Daoy (cell line): ENCODE measurements at places on chromosomes 1 and 21. TPM values are rescaled to one million over a fixed set of nuclear protein-coding genes. Genes with fewer than 3 reads are reported as not detected.

GRCh38 chr1:156276532-156276931 lies 6.1 kb downstream of the SMG5 start:
- no peak for DNase-seq

DNA sequence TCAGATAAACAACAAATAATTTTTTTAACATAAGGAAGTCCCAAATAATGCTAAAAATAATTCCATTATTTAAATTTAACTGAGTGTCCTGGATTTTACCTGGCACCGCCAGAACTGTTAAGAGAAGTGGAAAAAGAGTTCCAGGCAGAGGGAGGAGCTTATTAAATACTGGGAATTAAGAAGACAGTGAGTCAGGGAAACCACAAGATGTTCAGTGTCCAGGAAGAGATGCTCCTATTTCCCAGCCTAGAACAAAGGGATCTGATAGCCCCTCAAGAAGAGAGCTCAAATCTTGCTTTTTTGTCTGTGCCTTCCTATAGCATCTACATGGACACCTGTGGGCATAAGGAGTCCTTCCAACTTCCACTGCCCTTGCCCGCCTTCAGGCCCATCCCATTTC lies 85.9 kb downstream of the PGM1 start:
- DNase-seq: no peak

DNA sequence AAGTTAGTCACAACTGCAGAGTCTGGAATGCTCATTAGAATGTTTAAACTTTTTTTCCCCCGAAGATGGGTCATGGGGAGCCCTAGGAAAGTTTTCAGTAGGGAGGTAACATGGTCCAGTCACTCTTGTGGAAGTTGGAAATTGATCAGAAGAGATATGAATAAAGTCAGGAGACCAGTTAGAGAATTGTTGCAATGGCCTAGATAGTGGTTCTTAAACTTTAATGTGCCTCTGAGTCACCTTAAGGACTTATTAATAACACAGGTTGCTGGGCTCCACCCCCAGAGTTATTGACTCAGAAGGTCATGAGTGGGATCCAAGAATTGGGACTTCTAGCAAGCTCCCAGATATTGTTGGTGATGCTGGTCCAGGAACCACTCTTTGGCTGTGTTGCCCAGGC lies 3.2 kb upstream of the TFAP2E start:
- DNase-seq: no peak

DNA sequence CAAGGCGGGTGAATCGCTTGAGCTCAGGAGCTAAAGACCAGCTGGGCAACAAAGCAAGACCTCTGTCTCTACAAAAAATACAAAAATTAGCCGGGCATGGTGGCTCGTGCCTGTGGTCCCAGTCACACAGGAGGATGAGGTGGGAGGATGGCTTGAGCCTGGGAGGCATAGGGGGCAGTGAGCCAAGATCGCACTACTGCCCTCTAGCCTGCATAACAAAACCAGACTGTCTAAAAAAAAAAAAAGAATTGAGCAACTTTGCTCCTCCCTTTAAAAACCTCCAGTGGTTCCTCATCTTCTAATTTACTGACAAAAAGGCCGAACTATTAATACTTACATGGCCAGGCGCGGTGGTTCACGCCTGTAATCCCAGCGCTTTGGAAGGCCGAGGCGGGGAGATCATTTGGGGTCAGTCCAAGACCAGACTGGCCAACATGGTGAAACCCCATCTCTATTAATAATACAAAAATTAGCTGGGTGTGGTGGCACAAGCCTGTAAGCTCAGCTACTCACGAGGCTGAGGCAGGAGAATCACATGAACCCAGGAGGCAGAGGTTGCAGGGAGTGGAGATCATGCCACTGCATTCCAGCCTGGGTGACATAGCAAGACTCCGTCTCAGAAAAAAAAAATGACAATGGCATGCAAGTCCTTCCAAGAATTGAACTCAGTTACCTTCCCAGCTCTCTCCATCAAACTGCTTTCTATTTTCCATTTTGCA lies 4.4 kb downstream of the ACBD3 start:
- peak; percentile 82 for DNase-seq

DNA sequence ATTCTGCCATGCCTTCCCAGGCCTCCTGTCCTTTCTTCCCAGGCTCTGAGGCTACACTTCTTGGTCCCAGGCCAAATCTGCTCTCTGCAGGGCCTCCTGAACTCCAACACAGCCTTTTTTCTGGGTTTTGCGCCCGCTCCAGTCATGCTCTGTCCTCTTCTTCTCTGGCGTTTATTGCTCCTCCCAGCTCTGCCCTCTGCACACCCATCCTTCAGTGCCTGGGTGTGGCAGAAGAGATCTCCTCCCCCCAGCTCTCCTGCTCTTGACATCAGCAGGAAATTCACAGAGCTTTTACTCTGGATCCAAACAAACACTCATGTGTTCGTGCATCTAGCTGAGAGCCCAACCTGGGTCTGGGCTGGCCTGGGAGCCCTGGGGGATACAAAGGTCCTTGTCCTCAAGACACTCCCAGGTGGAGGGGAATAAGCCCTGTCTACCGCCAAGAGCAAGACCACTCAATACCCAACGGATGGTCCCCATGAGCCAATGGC lies 22.9 kb upstream of the EPS8L3 start:
- DNase-seq: peak; percentile 49

GRCh38 chr21:44916965-44917364 lies 3.7 kb downstream of the ITGB2 start:
- DNase-seq: peak; percentile 48

DNA sequence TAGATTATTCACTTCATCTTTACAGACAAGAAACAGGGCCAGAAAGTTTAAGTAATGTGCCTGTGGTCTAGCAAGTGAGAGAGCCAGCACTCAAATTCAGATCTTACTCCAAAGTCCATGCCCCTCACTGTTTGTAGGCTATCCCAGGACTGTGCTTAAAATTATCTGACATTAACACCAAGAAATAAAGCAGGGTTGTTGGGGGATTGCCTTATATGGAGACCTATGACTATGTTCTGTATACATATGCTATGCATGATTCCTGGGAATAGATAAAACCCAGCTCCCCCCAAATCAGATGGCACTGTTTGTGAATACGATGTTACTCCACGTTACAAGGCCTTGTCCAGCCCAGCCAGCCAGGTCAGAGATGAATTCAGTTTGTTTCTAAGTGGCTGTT lies 131.6 kb upstream of the HOOK1 start:
- no peak for DNase-seq

GRCh38 chr1:99727575-99728185 lies 38.8 kb downstream of the FRRS1 start:
- peak; percentile 90 for DNase-seq

DNA sequence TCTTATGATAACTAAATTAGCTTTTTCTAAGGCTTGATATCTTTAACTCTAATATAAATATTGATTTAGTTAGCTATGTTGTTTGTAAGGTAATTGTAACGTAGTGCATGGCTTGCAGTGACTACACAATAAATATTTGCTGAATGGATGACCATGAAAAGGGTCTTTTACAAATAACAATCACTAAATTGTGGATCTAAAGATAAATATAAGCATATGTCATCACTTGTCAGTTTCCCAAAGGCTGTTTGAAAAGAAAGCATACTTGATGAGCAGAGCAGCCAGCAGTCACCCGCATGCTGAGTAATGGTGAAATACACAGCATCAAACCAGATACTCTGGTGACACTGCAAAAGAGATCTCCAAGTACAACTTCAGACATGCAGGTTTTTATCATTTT lies 92.5 kb upstream of the FMN2 start:
- DNase-seq: no peak

DNA sequence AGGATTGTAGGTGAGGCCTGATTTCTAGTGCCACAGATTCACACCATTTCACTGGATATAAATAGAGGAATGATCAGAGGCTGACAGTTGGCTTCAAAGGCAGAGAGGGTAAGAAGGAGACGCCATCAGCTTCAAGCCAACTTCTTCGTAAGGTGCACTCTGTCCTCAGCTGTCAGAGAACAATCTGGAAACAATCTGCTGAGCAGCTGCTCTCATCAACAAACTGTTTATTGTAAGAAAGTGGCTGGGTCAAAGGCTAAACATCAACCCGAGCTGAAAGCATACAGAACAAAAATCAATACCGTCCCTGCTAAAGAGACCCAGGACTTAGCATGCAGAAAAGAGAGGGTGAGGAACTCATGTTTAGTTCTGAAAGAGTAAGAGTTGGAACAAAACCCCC lies 48.2 kb downstream of the HLCS start:
- DNase-seq: no peak

DNA sequence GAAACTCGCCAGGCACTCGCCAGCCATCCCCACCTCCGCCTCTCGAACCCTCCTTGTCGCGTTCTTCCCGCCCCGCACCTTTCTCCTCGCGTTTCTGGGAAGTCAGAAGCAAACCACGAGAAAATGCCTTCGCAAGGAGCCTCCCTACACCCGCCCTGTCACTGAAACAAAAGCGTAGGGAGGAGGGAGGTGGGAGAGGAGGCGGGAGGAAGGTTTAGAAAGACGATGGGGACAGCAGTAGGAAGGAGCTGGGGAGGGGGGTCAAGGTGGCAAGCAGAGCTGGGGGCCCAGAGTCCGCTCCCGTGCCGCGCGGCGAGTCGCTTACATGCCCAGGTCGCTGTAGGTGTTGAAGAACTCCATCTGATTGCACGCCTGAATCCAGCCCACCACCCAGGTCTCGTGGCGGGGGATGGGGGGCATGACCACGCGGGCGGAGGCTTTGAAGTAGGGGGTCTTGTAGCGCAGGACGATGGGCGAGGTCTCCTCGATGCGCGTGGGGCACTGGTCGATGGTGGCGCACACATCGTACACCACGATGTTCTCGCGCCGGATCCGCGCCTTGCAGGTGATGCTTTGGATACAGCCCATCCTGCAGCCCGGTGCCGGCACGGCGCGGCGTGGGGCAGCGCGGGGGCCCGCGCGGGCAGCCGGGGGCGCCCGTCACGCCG lies 1.0 kb downstream of the FAM78B start:
- peak; percentile 32 for DNase-seq

GRCh38 chr1:168252204-168252733 lies 26.5 kb downstream of the SFT2D2 start:
- no peak for DNase-seq

- no peak for DNase-seq
Observed at GRCh38 chr1:174239541-174239940, 80.2 kb downstream of the RABGAP1L start.

DNA sequence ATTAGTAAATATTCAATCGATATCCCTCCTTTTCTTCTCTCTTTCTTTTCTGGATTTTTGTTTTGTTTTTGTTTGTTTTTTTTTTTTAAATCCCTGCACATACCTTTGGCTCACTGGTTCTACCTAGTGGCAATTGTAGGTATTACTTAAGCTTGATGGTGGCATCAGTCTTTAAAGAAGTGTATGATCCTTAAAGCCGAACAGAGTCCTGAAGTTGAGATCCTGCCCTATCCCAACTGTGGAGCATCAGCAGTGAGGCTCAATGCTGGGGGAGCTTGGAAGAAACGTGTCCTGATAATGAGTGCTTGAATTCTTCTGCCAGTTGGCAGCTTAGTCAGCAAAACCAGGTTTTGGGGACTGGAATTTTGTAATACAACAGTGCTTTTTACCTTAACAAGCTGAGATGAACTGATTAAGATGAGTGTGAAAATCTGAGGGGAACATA lies 60.8 kb downstream of the FASLG start:
- DNase-seq: peak; percentile 35

DNA sequence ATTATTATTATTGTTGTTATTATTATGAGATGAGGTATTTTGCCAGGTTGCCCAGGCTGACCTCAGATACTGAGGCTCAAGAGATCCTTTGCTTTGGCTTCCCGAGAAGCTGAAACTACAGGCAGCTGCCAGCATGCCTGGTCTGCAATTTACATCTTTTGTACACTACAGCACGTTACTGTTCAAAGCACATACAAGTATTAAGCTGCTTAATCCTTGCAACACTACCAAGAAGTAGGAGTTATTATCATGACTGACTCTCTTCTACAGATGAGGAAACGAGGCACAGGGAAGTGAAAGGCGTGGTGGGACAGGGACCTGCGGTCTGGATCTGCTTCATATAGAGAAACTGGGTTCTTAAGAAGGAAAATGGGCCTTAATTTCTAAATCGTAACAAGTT lies 11.6 kb downstream of the ERG start:
- DNase-seq: no peak

GRCh38 chr21:29164323-29164942 lies 34.0 kb downstream of the MAP3K7CL start:
- DNase-seq: peak; percentile 83

DNA sequence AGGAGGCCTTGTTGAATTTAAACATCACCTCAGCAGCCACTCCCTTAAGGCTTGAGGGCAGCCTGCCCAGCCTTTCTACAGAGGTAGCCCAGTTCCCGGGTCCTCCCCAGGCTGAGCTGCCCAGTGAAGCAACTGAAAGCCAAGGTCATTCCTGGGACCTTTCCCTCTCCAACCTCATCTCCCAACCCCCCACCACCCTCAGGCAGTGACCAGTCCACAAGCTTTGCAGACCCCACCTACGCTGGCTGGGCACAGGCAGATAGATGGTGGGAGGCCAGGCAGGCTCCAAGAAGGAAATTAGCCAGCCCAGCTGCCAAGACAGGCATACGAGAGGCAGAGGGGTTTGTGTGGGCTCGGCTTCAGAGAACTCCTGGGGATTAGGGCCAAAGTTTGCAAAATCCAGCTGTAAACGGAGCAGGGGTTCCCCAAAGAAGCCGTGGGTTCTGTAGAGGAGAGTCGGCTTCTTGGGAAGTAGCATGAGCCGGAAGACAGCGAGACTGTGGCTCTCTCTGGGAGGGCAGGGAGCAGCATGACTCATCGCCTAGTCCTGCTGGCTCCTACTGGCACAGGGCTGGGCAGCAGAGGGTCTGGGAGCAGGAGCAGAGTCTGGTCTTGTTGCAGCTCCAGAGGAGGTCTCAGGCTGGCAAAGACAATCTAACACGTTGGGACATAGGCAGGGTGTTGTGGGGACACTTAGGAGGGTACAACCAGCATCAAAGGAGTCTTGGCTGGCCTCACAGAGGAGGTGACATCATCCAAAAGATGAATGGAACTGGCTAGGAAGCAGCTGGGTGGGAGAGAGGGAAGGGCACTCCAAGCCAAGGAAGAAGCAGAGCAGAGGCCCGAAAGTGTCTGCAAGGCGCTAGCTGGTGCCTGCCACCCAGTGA lies 2.8 kb upstream of the ZC3H12A start:
- peak; percentile 98 for DNase-seq

- DNase-seq: no peak
Observed at GRCh38 chr1:170402476-170403311, 129.3 kb upstream of the GORAB start.

Gene KRTAP19-3
- not detected in 2 replicates for total RNA-seq

Gene OR2L3
- total RNA-seq: not detected in 2 replicates

Gene LCE2B
- total RNA-seq: not detected in 2 replicates

Gene TIMM17A
- 88.3 and 98.3 TPM in 2 replicates for total RNA-seq

Gene ESPN
- total RNA-seq: not detected in 2 replicates

Gene ADORA3
- not detected in 2 replicates for total RNA-seq

Gene RBP7
- total RNA-seq: not detected in 2 replicates

Gene AMIGO1
- 3.2 and 3.7 TPM in 2 replicates for total RNA-seq

Gene CD101
- total RNA-seq: 9.3 and 11.0 TPM in 2 replicates

Gene USH2A
- under 0.01 TPM in 1 of 2 replicates, not detected in the other for total RNA-seq

Gene DMBX1
- total RNA-seq: 0.80 and 2.1 TPM in 2 replicates
